ENCODE measurements at places on chromosomes 13 and 19.

DNA sequence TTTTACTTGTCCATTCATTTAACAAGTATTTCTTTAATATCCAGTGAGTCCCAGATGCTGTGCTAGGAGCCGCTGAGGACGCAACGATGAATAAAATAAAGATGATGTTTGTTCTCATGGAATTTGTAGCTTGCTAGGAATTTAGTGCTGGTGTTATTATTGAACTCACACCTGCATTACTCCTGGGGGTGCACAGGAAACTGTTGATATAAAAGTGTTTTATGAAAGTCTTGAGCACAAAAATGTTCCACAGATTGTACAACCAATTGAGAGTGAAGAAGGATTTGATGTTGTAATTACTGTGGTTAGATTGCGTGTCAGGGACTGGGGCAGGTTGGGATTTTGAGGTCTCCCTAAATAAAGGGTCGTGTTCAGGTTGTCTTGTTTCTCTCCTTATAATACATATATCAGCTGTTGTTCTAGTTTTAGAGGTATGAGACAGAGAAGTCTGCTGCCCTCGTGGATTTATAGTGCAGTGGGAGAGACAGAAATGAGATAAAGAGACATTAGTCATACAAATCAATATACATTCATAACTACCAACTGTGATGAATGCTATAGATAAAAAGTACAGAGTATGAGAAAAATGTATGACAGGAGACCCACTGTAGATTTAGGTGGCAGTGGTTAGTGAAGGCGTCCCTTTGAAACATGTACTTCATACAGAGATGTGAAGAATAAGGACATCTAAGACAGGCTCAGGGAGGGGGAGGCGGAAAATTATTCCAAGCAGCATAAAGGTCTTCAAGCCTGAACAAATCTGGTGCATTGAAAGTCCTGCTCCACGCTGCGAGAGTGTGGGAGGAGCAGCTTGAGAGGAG, 11.3 kb downstream of the CACNG6 start:
- no peak for ATAC-seq

DNA sequence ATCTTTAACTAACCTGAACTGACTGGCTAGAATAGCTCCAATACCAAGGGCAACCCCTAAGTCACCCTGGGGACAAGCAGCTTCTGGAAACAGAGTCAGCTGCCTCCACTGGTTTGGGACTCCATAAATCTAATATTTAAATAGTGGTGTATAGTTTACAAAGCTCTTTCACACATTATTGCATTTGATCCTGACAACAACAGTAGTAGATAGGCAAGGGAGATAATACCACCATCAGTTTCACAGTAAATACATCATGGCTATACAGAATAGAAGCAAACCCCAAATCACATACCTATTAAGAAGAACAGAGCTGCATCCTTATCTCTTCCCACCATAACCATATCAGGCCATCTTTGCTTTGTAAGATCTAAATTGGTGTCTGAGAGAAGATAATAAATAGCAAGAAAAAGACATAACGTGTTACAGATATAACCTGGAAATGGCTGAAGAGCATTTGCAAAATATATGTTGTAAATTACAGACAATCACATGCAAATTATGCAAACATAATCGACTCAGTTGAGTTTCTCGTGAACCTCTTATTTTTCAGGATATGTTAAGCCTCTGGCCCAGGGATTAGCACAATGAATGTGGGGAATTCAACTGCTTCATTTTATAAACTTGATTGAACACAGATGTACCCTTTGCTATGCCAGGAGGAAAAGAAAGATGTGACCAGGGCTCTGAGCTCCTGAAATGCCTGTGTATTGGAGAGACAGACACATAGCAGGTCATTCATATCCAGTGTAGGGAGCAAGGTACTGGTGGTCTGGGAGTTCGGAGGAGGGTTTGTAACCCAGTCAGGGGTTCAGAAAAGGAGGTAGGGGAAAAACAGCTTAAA, 142.5 kb downstream of the SLC7A1 start:
- ATAC-seq = no peak

- ATAC-seq = peak; percentile 92
Measured at GRCh38 chr19:58228585-58229254, at the start of gene ZNF544. Gene ZNF544 (plus strand): TSS chr19:58228914. CDS start chr19:58244024, 15,110 bp downstream.

DNA sequence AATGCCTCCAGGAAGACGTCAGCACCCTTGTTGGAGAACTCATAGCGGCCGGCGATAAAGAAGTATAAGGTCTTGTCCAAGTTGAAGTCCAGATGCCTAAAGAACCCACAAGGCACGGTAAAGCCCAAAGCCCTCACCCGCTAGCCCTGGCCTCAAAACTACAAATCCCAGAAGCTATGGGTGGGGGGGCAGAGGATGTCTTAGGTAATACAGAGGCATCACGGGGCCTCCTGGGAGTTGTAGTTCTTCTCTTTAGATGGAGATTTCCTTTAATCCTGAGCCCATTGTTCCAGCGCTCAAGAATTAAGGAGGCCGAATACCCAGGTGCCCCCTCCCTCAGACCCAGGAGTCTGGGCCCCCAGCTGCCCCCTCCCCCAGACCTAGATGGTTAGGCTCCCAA, 10.8 kb downstream of the GYS1 start:
- no peak for ATAC-seq

DNA sequence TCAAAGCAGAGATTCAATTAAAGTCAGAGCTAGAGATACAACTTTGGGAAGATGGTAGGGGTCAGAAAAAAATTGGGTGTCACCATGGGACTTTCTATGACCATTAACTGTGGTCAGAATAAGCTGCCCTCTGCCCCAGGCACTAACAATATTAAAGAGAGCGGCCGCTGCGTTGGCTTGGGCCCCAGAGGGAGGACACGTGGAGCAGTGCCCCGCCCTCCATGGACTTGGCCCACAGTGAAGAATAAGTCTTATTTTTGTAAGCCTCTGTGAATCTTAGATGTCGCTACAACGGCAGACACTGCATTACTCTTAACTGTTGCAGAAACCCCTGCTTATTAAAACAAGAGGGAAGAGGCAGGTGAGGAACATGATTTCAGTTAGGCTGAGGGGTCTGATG, 172.7 kb downstream of the UQCRFS1 start:
- no peak for ATAC-seq

- peak; percentile 10 for ATAC-seq
Measured at GRCh38 chr19:38786572-38787265, 2.3 kb upstream of the LGALS7B start.

All from esophagus mucosa (tissue), 1 donor.